ENCODE measurements at places on chromosomes 1 and 21.

DNA sequence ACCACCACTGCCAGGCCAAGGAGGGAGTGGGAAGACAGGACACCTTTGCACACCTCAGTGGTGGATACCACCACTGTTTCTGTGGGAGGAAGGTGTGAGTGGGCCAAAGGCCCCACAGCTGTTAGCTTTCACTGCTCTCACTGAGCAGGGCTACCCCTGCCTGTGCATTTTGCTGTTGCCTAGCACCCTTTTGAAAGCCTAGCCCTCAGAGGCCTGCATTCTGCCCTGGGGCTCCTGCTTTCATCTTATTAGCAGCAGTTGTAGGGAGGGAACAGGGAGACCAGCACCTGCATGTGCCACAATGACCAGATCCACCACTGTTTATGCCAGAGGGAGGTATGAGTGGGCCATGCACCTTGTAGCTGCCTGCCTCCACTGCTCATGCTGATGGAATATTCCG lies 110.9 kb upstream of the C21orf91 start:
- no peak for DNase-seq

DNA sequence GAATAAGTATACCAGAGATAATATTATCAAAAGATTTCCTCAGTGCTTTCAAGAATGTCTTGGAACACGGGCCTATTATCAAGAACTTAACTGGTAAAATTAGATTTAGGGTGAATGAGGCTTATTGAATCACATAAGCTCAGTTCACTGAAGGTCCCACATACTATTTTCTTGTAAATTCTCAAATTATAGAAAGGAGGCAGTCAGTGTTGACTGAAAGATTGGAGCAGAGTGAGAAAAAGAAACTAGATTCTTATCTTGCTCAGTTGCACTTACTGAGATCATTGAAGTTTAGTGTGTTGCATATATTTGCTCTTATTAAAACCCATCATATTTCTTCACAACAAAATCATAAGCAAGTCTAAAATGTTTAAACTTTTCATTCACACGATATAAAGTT lies 3.9 kb upstream of the RGS1 start:
- no peak for DNase-seq

DNA sequence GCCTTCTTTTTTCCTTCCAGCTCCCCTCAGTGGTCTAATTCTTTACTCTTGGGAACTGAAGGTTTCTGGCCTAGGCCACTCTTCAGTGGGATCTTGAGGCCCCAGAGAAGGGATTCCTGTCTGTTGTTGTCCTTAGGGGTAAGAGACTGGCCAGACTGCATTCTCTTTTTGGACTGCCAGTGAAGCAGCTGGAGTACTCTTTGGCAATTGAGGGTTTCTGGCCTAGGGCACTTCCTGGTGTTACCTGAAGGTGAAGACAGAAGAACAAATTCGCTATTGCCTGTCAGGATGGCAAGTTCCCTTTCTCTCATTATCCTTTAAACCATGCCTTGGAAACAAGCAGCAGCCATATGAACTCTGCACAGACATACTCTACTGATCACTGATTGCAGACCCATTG lies 286.6 kb upstream of the ZP4 start:
- no peak for DNase-seq

GRCh38 chr21:45874716-45875415 lies 106.7 kb upstream of the COL6A1 start:
- peak; percentile 31 for DNase-seq

- no peak for DNase-seq
Observed at GRCh38 chr1:116832932-116833578, 76.7 kb upstream of the PTGFRN start.

GRCh38 chr21:45163413-45164123 lies 89.2 kb downstream of the ADARB1 start:
- no peak for DNase-seq

DNA sequence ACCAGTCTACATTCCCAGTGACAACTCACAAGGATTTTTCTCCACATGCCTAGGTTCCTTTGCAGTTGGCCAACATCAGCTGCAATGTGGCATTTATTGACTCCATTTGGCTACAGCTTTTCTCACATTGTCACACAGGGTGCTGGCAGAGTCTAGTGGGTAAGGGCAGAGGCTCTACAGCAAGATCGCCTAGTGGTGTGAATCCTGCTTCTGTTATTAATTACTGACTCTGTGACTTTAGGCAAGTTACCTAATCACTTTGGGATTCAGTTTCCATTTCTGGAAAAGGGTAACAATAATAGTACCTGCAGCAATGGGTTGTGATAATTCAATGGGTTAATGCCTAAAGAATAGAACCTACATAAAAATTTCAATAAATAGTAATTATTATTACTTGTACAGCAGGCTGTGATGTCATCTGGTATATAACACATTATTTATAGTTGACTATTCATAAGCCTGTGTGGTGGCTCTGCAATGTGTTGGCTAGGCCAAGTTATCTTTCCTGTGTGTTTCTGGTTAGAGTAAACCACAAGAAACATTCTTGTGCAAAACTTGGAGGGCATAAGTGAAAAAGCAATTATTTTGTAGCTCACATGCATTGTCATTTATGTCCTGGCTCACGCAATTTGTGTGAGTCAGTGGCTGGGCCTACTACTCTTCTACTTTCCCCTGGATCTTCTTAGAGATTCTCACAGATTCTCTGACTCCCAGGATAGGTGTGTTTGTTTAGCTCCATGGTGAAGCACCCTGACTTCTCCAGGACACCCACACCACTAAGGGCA lies 59.5 kb downstream of the PTGS2 start:
- DNase-seq, result peak; percentile 25

DNA sequence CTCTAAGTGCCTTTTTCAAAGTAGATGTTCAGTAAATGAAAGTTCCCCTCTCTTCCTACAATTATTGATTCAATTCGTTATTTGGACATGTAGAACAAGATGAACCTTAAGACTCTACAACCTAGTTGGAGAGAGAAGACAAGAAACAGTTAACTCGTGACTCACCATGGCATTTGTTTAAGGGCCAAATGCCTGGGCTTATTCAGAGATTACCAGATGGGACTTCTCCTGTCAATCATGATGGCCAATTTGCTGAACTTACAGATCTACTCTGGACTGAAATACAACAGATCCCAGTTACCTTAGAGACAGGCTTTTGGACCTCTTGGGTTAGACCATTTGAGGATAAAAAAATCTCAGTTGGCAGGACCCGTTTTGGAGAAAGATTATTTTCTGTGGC lies 93.5 kb downstream of the C1orf94 start:
- no peak for DNase-seq

GRCh38 chr1:26838474-26839338 lies 12.2 kb downstream of the ZDHHC18 start:
- DNase-seq, result peak; percentile 88

GRCh38 chr1:24803220-24803619 lies 58.0 kb downstream of the CLIC4 start:
- no peak for DNase-seq

GRCh38 chr1:155847823-155848529 lies 9.0 kb downstream of the GON4L start:
- no peak for DNase-seq

- DNase-seq, result no peak
Observed at GRCh38 chr1:208047975-208048374, 137.1 kb upstream of the CD34 start.

GRCh38 chr1:194295685-194296084 lies 1109.3 kb upstream of the B3GALT2 start:
- DNase-seq, result no peak
